Central memory CD8-positive, alpha-beta T cell (primary cell): ENCODE measurements at places on chromosomes 2 and 18.

DNA sequence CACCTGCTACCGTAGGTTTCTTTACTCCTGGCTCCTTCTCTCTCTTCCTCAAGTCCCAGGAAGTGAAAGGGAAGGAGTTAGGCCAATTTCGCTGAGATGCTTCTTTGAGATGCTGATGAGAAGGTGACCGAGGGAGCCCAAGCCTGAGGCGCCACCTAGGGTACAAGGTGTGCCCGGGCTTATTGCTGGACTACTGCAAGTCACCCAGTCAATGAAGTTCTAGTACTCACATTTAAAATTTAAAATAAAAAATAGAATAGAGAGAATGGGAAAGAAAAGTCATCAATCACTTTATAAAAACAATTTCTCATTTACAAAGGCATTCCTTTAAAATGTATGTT lies 45.3 kb downstream of the ACAA2 start:
- no peak for DNase-seq

DNA sequence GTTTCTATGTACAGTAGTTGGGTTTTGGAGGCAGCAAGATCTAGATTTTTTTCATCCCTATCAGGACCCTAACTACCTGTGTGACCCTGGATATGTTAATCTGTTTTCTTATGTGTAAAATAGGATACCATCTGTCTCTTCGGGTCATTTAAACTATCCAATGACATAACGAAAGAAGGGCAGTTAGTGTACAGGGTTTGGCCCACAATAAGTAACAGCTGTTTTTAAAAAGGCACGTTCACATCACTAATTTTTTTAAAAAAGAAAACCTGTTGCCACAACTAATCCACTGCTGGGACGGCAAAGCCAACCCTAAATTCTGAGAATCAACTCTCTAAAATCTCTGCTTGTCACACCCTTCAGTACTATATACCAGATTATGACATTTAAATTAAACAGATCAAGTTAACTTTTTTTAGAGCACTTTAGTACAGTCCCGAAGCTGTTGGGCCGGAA lies 869 bp downstream of the USP40 start:
- no peak for DNase-seq

DNA sequence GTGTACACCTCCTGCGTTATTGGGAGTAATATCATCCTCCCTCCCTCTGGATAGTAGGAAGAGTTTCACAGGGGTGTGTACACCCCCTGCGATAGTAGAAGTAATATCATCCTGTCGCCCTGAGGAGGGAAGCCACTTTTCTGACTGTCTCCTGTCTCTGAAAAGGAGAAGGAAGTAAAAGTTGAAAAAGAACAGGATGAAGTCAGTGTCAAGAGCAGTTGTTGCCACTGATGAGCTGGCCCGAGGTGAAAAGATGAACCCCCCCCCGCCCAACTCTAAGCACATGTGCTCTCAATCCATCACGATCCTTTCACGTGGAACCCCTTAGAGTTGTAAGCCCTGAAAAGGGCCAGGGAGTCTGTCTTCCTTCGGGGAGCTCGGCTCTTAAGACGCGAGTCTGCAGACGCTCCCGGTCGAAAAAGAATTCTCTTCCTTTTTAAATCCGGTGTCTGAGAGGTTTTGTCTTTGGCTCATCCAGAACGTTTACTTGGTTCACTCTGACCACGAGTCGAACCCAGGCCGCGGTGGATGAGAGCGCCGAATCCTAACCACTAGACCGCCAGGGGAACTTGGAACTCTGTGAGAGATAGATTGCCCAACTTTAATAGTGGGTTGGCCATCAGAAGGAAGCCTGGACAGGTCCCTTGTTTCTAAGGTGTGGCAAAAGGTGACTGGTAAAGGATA lies 22.4 kb upstream of the NAGK start:
- no peak for DNase-seq

DNA sequence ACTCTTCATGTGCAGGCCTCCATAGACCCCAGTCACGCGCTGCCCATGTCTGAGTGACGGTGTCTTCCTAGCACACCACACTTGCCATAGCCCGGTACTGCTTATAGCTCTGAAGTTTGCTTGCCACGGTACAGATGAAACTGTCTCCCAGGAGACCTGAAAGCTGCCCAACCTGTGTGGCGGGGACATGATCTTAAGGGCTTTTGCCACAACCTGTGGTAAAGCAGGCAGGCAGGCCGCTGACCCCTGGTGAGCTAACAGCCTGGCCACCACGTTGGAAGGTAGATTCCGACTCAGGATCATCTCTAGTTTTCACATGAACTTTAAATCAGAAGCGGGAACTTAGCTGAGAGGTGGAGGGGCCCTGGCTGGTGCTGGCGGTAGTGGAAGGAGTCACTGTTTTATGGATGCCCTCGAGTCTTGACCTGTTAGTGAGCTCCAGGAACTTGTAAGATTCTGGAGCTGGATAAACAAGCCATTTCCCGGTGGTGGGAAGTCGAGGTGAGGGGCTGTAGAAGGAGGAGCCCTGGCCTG lies 153.3 kb downstream of the ZNF236 start:
- no peak for DNase-seq

GRCh38 chr2:206530727-206531126 lies 87.4 kb downstream of the ADAM23 start:
- no peak for DNase-seq

- no peak for DNase-seq
These were observed 1633.7 kb upstream of the CELF4 start for GRCh38 chr18:39199231-39199855.

DNA sequence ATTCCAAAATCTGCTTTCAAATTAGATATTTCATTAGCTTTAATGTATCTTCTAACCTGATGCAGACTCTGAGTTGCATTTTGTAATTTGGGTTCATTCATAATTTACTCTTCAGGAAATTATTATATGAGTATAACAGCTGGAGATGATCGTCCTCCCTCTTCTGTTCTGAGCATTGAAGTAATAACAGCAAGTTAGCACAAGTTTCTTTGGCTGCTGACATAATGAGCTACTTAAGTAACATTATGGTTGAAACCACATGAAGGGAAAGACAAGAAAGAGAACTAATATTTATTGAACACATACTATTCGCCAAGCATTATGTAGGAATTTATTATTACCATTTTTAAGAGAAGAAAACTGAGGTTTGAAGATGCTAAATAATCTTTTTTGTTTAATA lies 75.1 kb downstream of the CPO start:
- no peak for DNase-seq

DNA sequence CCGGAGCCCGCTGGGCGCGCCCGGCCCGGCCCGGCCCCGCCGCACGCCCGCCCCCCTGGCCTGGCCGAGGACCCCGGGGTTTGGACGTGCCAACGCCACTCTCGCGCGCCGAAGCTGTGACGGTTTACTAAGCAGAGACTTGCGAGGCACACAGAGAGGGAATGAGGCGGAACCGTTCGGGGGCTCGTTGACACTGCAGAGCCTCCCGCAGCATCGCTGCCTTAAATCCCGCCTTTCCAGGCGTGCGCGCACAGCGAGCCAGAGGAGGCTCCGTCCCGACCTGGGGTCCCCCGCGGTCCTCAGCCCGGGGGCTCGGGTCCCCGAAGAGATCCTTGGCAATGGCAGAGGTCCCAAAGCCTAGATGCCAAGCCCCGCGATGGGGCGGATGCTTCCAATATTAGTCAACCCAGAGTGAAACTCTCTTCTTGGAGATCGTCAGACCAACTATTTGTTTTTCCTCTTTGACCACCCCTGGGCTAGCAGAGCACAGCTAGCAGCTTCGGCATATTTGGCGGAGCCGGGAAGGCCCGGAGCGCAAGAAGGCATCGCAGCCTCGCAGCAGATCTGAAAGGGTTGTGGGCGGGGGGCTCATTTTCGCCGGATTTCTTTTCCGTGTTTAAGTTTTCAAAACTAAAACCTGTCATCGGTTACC lies at the start of gene ZNF385B:
Gene ZNF385B, minus strand, starts transcription at position 197 of the 652 bp plus-strand sequence.
- DNase-seq = no peak

- no peak for DNase-seq
These were observed 23.5 kb downstream of the MYO5B start for GRCh38 chr18:50171406-50171805.

- no peak for DNase-seq
These were observed 35.4 kb downstream of the SCN7A start for GRCh38 chr2:166458674-166459073.

- peak; percentile 25 for DNase-seq
These were observed 5.6 kb downstream of the PAX8 start for GRCh38 chr2:113273027-113273551.

DNA sequence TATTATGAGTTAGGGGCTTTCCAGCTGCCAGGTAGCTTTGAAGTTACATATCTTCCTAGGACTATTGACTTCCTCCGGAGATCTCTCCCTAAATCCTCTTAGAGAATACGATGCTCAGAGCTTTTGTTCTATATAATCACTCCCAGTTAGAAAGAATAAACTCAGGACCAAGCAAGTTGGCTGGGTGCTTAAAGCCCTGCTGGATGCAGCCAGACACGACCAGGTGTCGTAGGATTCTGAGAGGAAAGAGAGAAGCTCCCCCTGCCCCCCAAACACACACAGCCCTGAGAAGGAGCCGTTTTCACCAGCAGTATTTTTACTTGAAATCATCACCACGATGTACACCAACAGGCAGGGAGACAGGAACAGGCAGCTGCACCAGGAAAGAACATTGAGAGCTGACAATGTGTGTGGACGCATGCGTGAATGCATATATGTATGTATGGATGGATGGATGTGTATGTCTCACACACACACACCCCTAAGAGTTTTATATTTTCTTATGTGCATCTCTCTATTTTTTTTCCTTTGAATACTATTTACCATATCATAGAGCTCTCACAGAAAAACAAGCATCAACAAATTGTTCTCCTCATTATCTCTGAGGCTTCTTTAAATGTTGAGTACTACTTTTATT lies 382.6 kb downstream of the EPHA4 start:
- no peak for DNase-seq

GRCh38 chr2:213129311-213129710 lies 22.1 kb downstream of the IKZF2 start:
- no peak for DNase-seq

GRCh38 chr18:3967359-3968180 lies 487.5 kb downstream of the DLGAP1 start:
- no peak for DNase-seq

DNA sequence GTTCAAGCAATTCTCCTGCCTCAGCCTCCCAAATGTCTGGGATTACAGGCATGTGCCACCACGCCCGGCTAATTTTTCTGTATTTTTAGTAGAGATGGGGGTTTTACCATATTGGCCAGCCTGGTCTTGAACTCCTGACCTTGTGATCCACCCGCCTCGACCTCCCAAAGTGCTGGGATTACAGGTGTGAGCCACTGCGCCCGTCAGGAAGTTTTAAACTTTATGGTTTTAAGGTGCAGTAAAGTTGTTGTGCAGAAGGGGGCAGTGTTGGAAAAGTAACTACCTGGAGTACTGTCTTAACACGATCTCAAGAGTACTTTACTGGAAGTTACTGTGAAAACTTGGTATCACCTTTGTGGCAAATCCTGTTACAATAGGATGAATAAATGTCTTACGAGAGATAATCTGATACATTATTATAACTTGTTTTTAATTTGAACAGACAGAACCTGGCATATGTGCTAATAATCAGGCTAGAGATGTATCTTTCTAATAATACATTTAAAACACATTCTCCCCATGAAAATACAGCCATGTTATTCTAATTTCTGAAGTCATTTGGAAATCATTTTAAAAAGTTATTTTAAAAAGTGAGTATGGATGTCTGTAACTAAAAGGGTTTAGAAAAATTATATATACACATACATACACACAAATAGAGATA lies 10.8 kb downstream of the SPDYA start:
- peak; percentile 55 for DNase-seq

GRCh38 chr2:30349691-30350090 lies 97.4 kb upstream of the LCLAT1 start:
- no peak for DNase-seq

GRCh38 chr2:59413751-59414570 lies 1139.5 kb downstream of the BCL11A start:
- DNase-seq = no peak

GRCh38 chr2:715038-715437 lies 37.8 kb upstream of the TMEM18 start:
- DNase-seq = no peak
